NCI-H187 (cell line): ENCODE measurements at places on chromosomes 13 and 19.
A peak's percentile ranks its signal among the peaks of the same experiment; 100 is the strongest.

DNA sequence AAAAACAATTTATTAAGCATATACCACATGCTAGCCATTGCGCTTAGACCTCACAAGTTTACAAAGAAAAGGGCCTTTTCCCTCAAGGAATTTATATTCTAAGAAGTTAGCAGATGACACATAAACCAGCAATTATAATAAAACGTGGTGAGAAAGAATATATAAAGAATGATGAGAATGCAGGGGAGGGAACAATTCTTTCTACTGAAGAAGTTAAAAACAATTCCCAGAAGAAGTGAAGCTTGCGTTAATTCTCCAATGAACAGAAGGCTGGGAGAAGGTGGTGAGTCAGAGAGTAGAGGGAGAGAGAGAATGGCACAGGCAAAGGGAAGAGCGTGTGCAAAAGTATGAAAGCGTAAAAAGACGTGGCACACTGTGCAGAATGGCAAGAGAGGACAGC lies 69.5 kb upstream of the ZDHHC20 start:
- DNase-seq: no peak

DNA sequence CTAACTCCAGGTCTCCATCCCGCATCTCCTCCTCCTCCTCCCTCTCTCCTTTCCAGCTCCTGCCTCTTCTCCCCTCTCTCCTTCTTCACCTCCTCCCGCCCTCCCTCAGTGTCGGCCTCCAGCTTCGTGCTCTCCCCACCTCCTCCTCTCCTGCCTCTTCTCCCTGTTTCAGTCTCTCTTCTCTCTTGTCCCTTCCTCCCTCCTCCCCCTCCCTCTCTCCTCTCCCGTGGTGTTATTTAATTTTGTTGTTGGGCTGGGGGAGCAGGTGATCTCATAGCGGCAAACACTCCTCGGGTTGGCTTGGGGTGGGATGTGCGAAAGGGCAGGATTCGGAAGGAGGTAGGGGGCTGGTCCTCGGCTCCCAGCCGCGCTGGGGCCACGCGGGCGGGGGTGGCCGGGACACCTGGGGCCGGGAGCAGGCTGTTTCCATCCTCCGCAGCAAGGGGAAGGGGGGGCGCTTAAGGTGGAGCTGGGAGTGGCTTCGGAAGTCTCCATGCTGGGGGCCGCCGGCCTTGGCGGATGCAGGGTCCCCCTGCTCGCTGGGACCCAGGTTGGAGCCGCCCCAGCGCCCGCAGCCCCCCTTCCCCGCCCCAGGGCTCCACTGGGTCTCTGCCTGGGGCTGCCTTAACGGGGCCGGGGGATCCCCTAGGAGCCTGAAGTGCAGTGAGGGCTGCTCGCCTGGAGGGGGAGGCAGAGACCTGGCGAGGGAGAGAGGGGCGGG lies at the start of gene CA11:
Gene CA11 (minus strand): TSS at position 187 of the 721 bp plus-strand sequence. CDS start 555 bp downstream, outside the sequence.
- DNase-seq: peak; percentile 91

GRCh38 chr19:41698746-41699230 lies 9.6 kb upstream of the CEACAM5 start:
- DNase-seq: no peak

DNA sequence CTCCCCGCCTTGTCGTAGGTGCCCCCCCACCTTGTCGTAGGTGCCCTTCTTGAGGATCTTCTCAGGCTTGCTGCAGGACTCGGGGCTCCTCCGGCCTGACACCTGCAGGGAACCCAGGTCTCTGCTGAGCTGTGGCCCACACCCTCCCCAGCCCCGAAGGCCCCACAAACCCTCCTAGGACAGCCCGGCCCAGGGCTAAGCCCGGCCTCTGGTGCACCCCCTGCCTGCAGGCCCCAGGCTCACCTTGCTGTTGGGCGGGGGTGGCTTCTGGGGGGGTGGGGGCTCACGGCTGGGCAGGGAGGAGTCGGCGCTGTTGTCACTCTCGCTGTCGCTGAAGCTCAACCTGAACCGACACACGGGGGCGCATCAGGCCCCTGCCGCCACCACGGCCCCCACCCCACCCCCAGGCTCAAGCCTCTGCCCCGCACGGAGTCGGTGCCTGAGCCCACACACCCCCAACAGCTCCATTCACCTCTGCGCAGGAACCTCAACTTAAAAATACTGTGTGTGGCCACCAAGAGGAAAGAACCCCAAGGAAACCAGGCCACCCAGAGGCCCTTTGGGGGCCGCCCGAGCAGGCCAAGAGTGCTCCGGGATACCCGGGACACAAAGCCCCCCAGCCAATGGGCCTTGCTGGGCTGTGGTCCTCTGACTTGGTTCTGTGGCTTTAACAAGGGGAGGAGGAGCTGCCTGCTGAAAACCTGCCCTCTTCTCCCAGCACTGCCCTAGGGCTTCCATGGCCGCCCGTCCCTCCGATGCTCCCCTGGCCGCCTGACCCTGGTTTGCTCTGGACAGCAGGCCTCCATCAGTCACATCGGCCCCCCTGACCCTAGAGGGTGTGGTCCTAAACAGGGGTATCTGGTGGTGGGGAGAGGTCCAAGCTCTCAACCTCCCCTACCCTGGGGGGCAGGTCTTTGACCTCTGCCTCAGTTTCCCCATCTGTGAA lies 65.8 kb downstream of the MLLT1 start:
- no peak for DNase-seq

GRCh38 chr13:59299584-59299983 lies 864.1 kb downstream of the DIAPH3 start:
- DNase-seq: no peak

- DNase-seq: peak; percentile 78
Observed at GRCh38 chr13:100588331-100589177, at the start of gene GGACT. TSS of gene GGACT (minus strand) at chr13:100588789. CDS start at chr13:100532591, 56,198 bp downstream.
